ENCODE measurements at places on chromosomes 13 and 19. TPM values are rescaled to one million over a fixed set of nuclear protein-coding genes. Genes with fewer than 3 reads are reported as not detected.

DNA sequence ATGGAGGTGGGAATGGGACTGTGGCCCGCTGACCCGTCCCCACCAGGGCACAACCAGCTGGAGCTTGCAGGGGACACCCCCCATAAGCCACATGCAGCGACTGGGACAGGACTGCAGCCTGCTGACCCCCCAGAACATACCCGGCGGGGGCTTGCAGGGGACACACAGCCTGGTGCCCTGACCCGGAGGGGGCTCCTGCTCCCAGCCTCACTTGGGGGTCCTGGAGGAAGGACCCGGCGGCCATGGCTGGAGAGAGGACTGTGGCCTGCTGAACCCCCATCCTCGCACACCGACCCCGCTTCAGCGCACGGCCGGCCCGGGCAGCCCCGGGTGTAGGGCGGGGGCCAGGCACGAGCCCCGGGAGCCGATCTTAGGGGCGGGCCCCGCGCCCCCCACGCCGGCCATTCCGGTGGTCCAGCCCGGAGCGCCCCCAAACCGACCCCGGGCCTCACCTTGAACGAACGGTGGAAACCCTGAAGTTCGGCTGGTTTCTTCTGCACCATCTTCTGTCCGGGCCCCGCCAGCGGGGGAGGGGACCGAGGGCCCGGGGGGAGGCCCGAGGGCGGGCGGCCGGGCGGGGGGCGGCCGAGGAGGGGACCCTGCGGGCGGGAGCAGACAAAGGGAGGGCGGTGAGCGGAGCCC, 574 bp downstream of the MKNK2 start:
- DNase-seq: no peak

DNA sequence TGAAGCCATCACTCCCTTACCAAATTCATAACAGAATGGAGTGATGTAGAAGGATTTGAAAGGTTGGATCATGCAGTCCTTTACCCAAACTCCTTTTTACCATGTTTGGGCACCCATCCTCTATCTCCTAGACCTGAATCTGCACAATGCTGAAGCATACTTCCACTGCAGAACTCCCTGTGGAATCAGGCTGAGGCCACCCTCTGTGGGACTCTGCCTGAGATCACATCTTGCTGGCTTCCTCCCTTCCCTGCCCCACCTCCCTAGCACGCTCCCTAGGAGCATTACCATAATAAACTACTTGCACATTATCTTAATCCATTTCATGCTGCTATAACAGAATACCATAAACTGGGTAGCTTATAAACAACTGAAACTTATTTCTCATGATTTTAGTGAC, 68.4 kb upstream of the VSTM2B start:
- DNase-seq: no peak

Gene TNNI3
- not detected for total RNA-seq

DNA sequence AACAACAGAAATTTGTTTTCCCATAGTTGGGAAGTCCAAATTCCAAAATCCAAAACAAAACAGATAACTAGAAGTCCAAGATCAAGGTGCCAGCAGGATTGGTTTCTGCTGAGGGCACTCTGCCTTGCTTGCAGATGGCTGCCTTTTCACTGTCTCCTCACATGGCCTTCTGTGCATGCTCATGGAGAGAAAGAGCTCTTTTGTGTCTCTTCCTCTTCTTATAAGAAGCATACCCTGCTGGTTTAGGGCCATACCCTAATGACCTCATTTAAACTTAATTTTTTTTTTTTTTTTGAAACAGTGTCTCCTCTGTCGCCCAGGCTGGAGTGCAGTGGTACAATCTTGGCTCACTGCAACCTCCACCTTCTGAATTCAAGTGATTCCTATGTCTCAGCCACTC, 1974.1 kb upstream of the PCDH20 start:
- DNase-seq: no peak

GRCh38 chr19:46564701-46565100, 36.4 kb upstream of the CALM3 start:
- DNase-seq: no peak
